Naive thymus-derived CD8-positive, alpha-beta T cell (primary cell): ENCODE measurements at places on chromosomes 2 and 18. TPM values are rescaled to one million over a fixed set of nuclear protein-coding genes. Genes with fewer than 3 reads are reported as not detected.

The DSG1 gene
- not detected for total RNA-seq

The TMEM163 gene
- not detected for total RNA-seq

The CNPPD1 gene
- 64.1 TPM for total RNA-seq

The ST3GAL5 gene
- 44.1 TPM for total RNA-seq
